ENCODE measurements at places on chromosomes 3 and 15.

DNA sequence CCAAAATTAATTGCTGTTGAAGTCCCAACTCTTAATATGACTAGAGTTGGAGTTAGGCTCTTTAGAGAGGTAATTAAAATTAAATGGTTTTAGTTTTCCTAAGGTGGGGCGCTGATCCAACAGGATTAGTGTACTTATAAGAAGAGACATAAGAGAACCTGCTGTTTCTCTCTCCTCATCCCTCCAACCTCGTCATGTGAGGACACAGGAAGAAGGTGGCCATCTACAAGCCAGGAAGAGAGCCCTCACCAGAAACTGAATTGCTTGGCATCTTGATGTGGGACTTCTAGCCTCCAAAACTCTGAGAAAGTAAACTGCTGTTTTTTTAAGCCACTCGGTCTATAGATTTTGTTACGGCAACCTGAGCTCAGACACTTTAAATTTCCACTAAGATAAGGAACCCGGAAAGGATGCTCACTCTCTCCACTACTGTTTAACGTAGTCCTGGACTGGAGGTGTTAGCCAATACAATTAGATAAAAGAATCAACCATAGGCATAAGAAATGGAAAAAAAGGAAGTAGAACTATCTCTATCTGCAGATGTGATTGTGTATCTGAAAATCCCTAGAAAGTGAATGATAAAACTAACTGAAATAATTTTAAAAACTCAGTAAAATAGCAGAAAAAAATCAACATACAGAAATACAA is 26.8 kb downstream of the DCBLD2 start:
- DNase-seq: no peak

GRCh38 chr3:122993124-122993978 is 34.2 kb downstream of the SEMA5B start:
- no peak for DNase-seq

- no peak for DNase-seq
Measured at GRCh38 chr3:4986175-4986781, 7.0 kb downstream of the BHLHE40 start.

GRCh38 chr15:72173864-72174550 is 23.6 kb downstream of the GRAMD2A start:
- DNase-seq: no peak

DNA sequence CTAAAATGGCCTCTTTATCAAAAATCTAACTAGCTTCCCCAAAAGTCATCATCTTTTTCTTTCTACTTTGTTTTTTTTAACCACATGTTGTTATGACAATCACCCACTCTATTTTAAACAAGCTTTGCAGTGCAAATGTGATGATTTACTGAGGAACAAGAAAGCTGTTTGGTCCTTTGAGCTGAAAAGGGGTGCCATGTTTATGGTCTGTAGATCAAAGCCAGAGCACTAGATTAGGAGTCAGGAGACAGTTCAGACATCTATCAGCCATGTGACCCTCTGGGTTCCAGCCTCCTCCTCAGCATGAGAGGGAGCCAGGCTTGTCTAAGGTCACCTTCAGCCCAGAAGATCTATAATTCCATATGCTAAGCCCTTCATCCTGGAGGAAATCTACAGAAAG is 65.9 kb downstream of the RPL22L1 start:
- DNase-seq: no peak

DNA sequence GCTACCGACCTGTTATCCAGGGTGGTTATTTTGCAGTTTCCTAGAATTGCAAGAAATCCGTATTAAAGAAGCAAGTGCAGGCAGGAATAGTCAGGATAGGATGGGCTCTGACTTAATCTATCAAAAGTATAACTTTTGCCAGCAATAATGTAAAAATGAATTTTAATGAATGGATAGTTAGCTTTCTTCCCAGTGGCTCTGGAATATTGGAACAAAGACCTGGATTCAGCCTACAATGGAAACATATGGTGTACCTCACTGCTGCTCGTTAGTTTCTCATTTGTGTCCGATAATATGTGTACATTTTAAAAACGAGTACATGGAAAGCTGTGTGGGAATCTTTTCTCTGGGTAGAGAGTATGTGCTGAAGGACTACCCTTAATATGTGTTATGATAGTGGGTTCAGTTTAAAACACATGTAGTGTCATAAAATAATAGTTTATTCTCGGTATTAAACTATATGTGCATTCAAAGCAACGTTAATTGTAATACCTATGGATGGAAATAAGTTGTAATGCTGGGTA is 805 bp downstream of the SERPINI1 start:
- no peak for DNase-seq

GRCh38 chr15:77107531-77108355 is 36.8 kb upstream of the TSPAN3 start:
- DNase-seq: no peak

GRCh38 chr15:74365598-74366445 is 1.6 kb downstream of the CYP11A1 start:
- DNase-seq: no peak

- DNase-seq: no peak
Measured at GRCh38 chr3:33860373-33861050, 62.1 kb downstream of the PDCD6IP start.

GRCh38 chr3:194312186-194312742 is 38.9 kb downstream of the CPN2 start:
- DNase-seq: no peak

DNA sequence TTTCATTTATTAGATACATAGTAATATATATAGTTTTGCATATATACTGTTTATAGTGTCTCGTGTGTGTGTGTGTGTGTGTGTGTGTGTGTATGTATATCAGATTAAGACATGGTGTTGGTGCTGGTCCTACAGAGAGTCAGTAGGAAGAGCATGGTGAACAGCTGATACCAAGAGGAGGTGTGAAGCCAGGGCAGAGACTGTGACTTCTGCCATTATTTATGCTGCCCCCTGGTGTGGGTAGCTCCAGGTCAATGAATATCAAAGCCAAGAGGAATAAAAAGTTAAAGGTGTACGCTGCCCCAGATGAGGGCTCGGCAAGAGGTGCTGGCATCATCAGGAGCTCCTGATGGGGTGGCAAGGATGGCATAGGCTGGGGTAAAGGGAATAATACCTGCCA is 299.5 kb upstream of the RASGRP1 start:
- DNase-seq: no peak

DNA sequence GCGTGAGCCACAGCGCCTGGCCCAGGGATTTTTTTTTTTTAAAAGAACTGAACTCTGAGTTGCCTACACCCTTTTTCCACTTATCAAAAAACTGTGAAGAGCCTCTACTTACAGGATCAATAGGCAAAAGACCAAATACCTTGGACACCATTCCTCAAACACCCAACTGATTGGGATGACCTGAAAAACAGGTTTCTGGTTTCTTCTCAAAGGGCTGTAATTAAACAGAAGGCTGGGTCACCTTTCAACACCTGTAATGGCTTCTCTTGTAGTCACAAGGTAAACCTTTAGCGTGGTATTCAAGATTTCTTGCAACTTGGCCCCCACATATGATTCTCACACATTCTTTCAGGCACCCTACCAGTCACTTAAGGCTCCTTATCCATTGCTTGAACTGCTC is 38.4 kb upstream of the PLXND1 start:
- no peak for DNase-seq

DNA sequence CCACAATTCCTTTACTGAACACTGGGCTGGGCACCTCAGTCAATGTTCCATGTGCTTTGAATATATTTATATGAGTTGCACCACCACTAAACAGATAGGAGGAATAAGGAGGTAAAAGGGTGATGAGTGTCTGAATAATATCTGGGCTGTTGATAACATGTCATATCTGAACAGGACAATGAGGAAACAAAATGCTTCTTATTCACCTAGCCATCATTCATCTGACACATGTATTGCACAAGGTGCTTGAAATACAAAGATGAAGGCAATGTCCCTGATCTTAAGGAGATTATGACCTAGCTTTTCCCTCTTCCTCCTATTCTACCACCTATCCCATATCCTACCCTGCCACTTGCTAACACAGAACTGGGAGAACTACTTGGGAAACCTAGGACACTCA is 8.0 kb upstream of the CERS3 start:
- DNase-seq: no peak

- no peak for DNase-seq
Measured at GRCh38 chr15:39066677-39067076, 502.1 kb upstream of the RASGRP1 start.

DNA sequence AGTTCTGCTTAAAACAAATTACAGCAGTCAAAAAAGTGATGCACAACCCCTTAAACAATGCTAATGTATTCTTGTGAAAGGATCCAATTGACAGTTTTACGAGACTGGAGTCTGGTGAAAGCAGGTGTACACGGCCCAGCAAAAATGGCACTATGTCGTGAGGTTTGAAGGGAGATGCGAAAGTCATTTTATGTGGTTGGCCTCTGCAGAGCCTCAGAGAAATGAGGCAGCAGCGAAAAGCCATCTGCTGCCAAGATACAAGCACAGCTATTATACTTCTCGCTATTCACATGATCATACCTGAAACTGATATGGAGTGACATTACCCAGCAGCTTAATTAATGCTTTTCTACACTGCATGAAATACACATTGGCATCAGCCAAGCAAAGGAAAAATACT is 36.4 kb downstream of the MECOM start:
- no peak for DNase-seq

GRCh38 chr3:14861031-14861430 is 42.3 kb downstream of the FGD5 start:
- no peak for DNase-seq

GRCh38 chr3:79767194-79767904 is 449 bp downstream of the ROBO1 start:
- no peak for DNase-seq

DNA sequence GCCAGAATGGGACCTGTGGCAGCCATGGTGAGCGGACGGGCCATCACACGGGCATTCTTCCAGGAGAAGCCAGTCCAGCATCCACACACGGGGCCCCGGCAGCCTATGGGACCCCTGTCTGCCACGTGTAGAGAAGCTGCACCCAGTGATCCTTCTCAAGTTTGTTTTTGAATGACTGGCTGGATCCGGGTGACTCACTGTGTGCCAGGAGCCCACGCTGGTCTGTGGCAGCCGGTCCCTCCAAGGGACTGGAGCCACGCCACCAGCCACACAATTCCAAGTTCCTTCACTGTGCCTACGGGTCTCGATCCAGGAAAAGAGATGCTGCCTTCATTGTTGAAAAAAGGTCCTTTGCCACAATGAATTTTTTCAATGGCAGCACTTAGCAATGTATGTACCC is 58.1 kb downstream of the ATP10A start:
- DNase-seq: no peak

DNA sequence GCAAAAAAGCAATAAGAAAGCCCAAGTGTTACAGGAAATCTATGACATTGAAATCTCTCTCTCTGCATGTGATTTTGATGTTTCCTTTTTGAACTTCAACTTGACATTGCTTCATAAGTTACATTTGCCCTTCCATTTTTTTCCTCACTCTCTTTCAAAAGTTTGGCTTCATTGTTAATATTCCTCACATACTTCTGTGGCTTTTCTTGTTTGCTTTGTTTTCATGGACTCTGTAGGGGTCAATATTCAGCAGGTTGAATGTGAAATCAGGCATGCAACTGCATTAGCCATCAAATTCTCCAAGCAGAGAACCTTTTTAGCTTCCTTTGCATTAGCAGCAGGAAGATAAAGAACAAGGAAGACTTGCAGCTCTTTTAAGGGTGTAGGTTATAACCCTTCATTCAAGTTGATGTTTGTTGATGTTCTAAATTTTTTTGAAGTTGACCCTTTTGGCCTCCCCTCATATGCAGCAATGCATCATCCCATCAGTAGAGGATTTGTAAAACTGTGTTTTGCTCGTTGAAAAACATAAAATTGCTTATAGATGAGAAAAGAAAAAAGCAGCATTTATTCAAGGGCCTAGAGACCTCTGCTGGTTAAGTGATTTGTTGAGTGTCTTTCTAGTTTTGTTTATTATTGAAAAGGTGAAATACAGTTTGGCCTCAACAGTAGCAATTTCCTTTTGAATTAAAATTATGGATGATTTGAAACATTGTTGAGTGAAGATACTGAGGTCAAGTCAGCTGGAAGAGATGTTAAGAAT is 211.4 kb downstream of the IL5RA start:
- no peak for DNase-seq

DNA sequence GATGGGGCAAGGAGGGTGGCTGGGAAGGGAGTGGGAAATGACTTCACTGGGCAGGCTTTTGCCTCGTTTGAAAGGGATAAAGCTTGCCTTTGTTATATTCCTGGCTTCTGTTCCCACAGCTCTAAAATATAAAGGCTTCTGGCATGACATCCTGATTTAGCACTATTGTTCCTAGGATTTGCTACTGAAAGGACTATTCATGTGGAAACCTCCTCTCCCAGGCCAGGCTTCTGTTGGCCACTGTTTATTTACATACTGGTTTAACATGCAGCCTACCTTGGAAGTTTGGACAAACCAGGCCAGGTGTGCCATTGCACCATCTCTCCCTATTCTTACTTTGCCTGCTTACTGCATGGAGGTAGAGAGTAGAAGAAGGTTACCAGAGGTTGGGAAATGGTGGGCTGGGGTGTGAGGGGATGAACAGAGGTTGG is 2.4 kb upstream of the LMCD1 start:
- no peak for DNase-seq

DNA sequence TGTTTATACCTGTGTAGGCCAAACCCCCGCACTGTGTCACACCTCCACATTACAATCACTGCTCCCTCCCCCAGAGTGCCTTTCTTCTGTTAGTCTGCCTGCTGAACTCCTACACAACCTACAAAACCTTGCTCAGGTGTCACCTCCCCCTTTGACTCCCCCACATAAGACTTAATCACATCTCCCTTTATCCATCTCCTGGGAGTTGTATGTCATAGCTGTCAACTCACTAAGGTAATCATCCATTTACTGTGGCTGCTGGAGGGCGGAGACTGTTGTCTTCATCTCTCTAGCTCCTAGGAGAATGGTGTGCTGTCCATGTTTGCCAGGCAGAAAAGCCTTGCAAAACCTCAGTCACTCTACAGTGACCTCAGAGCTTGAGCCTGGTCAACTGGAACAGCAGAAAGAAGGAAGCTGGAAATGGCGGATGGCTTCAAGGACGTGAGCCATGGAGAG is 43.8 kb downstream of the ZNF710 start:
- DNase-seq: no peak

DNA sequence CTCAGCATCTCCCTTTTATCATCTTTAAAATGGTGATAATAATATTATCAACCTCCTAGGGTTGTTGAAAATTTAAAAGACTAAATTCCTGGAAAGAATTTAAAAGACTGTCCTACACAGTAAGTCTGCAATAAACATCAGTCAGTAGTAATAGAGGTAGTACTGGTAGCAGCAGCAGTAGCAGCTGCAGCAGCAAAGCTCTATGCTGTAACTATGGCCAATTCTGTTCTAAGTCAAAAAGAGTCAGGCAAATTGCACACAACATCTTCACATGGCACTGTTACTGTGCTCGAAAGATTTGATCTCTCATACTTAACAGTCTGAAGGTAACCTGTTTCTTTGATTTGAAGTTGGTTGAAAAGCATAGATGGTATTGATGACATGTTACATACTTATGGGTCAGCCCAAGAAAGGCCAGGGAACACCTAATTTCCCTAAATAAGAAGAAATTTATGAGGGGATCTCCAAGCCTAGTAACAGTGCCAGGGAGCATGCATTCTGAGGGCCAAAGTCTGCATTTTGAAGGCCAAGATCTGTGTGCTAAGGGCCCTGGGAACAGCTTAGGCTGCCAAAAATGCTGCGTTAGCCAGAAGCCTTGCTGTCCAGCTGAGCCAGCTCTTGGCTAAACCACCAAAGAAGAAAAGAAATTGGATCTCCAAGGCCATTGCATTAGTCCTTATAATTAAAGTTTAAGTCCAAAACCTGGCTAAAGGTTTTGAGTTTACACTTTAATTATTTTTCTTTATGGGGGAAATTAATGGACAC is 68.2 kb downstream of the SIDT1 start:
- DNase-seq: no peak

All from activated gamma-delta T cell treated with Interleukin-2 at 50 U/mL for 16 hours (primary cell).